Stimulated activated CD8-positive, alpha-beta memory T cell treated with anti-CD3 and anti-CD28 coated beads, Interleukin-2, amount 100 ng/mL, for 1 hour (primary cell): ENCODE measurements at places on chromosomes 5 and 9.

DNA sequence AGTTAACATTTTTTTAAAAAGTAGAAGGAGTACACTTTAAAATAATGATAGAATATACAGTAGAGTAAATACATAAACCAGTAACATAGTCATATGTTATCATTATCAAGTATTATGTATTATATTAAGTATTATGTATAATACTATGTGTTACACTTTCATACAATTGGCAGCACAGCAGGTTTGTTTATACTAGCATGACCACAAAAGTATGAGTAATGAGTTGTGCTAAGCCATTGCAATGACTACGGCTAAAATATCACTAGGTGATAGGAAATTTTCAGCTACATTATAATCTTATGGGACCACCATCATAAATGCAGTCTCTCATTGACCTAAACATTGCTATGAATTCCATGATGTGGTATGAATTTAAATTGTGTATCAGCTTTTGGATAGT lies 506.0 kb downstream of the HTR1A start:
- DNase-seq, result no peak

- DNase-seq, result no peak
These were observed 38.4 kb downstream of the SMC5 start for GRCh38 chr9:70297141-70297540.

DNA sequence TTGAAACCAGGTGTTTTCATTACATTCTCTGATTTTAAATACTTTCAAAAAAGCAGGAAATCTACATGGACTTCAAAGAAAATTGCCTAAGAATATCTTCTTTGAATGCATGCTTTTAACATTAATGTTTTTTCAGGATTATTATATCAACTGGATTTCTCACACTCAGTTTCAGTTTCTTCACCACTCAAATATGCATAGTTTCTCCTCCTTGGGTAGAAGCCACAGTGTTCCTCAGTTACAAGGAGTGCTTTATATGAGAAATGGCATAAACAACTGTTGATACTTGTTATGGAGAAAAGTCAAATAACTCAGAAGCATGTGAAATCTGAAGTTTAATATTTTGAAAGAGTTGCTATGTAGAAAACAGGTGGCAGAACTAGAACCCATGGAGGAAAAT lies 196.9 kb downstream of the DMRTA1 start:
- no peak for DNase-seq

DNA sequence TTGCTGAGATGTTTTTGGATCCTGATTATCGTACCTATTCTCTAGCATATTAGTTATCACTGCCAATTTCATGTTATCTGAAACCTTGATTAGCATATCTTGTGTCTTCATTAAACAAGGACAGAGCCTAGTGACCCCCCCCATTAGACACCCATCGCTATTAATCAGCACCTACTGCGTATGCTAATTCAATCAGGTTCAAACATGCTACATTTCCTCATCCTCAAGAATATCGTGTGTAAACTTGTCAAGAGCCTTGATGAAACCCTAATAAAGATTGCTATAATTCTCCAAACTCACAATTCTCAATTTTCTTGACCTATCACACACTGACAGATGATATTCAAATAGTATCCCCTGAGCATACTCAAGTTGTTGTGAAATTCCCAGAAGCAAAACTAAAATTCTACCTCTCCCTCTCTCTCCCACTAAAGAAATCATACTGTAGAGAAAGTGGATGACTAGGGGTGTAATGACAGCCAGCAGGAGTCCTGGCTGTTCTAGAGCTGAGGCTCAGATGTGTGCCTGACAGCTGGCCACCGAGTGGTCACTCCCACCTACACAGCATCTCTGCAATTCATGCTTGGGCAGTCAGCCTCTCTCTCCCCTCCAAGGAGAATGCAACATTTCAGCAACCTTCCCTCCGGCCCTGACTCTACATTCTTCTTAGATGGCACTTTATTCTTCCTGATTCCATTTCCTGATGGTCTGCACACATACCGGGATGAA lies 9.2 kb upstream of the ZNF354A start:
- DNase-seq, result no peak

DNA sequence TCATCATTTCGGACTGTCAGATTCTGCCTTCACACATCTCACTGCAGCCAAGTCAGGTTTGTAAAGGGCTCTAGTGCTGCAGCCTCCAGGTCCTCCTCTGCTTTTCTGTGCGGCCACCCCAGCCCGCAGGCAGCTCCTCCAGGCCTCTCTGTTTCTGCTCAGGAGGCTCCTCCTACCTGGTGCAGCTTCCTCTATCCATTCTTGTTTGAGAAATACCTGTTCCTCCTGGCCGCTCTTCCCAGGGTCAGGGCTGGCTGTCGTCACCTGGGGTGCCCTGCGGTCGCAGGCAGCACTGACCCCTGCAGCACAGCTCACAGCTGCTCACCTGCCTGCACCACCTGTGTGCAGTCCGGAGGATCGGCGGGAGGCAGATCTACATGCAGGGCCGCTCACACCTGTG lies 387.7 kb upstream of the IRX4 start:
- no peak for DNase-seq

DNA sequence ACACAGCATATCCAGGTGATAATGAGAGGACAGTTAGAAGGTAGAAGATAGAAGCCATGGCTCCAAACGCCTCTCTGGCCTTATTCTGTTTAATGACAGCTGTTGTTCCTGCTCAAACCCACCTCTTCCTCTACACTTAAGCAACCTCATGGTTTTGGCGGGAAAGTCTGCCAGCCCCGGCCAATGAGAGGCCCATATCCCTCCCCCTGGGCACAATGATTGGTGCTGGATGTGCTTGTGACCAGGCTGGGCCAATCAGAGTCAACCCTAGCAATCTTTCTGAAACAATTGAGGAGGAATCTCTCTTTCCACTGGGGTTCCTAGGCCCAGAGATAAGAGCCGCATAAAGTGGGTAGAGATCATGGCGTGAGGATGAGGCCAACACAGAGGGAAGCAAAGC lies 4.8 kb upstream of the GFI1B start:
- DNase-seq, result no peak

DNA sequence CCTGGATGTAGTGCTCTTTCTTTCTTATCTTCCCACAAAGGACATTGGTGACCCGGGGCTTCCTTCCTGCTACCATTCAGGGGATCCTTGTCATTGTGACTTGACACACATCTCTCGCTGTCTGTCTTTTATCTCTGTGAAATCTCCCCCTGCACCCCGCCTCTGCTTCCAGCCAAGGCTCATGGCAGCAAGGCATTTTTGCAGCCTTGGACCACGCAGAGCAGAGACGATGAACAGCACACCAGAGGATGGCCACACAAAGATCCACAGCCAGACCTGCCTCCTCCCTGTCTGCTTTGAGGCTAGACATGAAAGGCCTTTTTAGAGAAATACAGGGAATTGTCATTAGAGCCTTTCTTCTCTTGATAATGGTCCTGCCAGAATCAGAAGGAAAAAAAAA lies 549.1 kb downstream of the CDK5RAP2 start:
- DNase-seq, result no peak

GRCh38 chr5:157828944-157829639 lies 29.9 kb downstream of the CLINT1 start:
- no peak for DNase-seq

DNA sequence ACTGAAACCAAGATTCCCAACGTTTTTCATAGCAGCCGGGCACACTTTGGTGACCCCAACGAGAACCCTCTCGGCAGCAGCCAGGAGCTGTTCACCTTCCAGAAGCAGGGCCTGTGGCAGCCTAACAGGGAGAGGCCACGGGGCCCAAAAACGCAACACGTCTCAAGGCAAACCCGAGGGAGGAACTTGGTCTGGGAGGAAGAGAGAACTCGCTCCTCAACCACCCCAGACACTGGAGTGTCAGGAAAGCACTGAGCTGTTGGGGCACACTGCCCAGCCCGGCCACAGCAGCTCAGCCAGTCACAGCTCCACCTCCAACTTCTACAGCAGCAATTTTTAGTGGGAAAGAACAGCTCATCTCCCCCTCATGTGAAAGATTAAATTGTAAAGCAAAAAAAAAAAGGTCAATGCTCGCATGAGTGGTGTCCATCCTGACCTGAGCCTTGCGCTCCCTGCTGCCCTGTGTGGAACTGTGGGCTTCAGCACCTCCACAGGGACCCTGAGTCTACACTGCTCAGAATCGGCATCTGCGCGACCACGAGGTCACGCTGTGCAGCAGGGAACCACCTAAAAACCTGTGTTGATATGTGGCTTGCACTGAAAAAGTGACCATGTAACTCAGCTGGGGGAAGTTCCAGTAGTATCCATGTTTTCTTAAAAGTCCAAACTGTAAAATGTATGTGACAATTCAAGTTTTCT lies 55.0 kb downstream of the IPPK start:
- DNase-seq, result no peak

- DNase-seq, result peak; percentile 4
These were observed 631 bp upstream of the RCL1 start for GRCh38 chr9:4792054-4792571.

GRCh38 chr5:98403131-98403530 lies 370.3 kb upstream of the RGMB start:
- no peak for DNase-seq
